IMR-90 (cell line): ENCODE measurements at places on chromosomes 3 and 15. TPM values are rescaled to one million over a fixed set of nuclear protein-coding genes. Genes with fewer than 3 reads are reported as not detected.

GRCh38 chr3:30632065-30632464 lies 25.7 kb downstream of the TGFBR2 start:
- DNase-seq: no peak

GRCh38 chr15:52220251-52220650 lies 29.1 kb upstream of the GNB5 start:
- DNase-seq: no peak

DNA sequence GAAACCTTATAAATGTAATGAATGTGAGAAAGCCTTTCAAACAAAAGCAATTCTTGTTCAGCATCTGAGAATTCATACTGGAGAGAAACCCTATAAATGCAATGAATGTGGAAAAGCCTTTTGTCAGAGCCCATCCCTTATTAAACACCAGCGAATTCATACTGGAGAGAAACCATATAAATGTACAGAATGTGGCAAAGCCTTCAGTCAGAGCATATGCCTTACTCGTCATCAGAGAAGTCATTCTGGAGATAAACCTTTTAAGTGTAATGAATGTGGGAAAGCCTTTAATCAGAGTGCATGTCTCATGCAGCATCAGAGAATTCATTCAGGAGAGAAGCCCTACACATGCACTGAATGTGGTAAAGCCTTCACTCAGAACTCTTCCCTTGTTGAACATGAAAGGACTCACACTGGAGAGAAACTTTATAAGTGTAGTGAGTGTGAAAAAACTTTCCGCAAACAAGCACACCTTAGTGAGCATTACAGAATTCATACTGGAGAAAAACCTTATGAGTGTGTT lies 5.3 kb downstream of the ZNF501 start:
- no peak for DNase-seq

- peak; percentile 52 for DNase-seq
Observed at GRCh38 chr3:70120357-70120966, 120.9 kb downstream of the SAMMSON start.

DNA sequence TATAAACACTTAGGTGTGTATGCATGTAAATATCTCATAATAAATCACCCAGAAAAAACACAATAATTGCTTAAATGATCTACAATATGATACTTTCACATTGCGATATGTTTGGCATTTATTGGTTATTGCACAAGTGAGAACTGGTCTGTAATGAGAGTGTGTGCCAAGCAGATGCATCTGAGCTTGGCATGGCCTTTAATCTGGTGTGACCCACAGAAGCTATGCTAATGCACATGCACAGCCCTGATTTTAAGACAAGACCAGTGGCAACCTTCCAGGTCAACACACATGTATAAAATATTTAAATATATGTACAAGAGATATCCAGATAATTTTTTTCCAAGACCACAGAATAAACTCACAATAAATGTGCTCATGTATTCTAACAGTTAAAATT lies 42.7 kb downstream of the C2CD4A start:
- DNase-seq: no peak

DNA sequence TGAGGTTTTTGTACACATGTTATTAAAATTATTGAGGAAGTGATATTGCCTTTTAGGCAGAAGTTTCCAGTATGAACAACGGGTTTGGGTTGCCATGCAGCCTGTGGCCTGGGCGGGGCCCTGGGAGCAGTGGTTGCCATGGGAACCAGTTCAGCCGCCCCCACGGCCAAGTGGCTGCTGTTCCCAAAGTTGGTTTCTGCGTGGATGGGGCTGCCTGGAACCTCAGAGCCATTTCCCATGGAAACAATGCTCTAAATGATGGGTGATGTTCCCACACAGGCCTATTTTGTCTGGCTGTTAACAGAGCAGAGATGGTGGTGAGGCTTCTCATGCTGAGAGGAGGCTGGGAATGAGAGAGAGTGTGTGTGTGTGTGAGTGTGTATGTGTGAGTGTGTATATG lies 19.5 kb downstream of the MRAS start:
- peak; percentile 23 for DNase-seq

The STAG1 gene
- total RNA-seq: 32.3 and 53.3 TPM in 2 replicates

The MLF1 gene
- total RNA-seq: 5.2 and 7.5 TPM in 2 replicates

The IGSF11 gene
- total RNA-seq: 0.18 TPM in 1 of 2 replicates, not detected in the other

The LYZL4 gene
- not detected in 2 replicates for total RNA-seq
